Cardiac muscle cell (in vitro differentiated cells and primary cell): ENCODE measurements at places on chromosomes 13 and 19.

GRCh38 chr13:35474496-35475211, 1.8 kb downstream of the MAB21L1 start:
- peak; percentile 29 for DNase-seq

- peak; percentile 13 for DNase-seq
These were observed 4.3 kb downstream of the MYO9B start for GRCh38 chr19:17079710-17080439.

- no peak for DNase-seq
These were observed 5.8 kb downstream of the BCKDHA start for GRCh38 chr19:41403181-41403970.

DNA sequence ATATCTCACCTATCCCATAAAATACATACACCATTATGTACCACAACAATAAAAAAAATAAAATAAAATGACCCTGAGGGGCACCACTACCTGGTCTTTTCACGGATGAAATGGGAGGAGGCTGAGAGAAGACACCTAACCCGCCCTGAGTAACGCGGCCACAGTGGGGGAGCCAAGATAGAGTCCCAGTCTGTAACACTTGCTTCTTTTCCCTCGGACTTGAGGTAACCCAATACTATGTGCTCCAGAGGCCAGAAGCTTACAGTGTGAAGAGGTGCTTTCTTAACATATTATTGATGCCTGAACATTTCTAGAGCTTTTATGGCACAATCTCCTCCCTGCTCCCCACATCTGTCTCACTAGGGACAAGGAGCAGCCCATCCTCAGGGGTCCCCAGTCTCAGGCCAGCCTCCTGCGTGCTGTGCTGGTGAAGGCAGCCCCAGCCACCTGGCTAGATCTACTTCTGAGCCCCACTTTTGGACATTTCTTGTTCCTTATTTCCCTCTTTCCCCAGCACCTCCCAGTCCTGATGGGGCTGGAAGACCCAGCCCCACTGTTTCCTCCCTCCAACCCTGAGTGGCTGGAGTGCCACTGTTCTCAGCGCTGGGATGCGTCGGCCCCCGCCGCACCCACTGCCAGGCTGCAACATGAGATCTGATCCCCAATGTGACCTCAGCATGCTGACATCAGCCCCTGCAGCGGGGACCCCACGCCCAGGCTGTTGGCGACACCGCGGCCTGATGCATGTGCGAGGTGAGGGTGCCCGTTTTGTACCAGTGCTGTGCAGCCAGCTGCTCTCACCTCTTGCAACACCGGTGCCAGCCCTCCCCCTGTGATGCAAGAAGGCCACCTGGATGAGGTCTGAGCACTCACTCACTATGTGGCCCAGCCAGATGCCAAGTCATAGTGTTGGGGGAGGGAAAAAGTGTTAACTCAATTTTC, 143.3 kb downstream of the DCLK1 start:
- no peak for DNase-seq

DNA sequence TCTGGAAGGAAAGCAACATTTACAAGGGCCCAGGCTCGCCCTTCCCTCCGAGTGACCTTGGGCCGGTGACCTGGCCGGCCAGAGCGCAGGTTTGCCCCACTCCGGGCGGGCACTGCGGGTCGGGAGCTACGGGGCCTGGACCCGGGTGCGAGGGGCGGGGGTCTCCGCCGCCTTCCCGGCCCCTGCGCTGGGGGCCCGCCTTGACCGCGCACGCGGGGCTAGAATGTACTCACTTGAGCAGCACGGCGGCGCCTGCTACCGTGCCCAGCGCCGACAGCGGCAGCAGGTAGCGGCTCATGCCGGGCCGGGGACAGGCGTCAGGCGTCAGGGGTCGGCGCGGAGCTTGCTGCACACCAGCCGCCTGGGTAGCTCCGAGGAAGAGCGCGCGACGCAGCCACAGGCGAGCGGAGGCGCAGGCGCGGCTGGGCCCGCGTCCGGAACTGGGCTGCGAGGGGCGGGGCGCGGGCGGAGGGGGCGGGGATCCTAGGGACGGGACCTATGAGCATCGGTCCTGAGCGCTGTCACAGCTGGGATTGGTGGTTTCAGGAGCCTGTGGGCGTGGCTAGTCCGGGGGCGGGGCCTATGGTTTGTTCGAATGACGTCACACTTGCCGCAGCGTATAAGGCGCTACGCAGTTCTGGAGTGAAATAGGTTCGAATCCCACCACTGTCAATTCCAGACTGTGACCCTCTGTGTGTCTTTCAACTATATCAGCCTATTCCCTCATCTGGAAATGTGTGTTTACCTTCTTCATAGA, at the start of gene RDH13:
TSS of gene RDH13 (minus strand) at position 414 of the 757 bp plus-strand sequence. CDS start at position 298, 116 bp downstream.
- DNase-seq: peak; percentile 98

- no peak for DNase-seq
These were observed 1178.2 kb upstream of the PCDH20 start for GRCh38 chr13:62593804-62594203.

DNA sequence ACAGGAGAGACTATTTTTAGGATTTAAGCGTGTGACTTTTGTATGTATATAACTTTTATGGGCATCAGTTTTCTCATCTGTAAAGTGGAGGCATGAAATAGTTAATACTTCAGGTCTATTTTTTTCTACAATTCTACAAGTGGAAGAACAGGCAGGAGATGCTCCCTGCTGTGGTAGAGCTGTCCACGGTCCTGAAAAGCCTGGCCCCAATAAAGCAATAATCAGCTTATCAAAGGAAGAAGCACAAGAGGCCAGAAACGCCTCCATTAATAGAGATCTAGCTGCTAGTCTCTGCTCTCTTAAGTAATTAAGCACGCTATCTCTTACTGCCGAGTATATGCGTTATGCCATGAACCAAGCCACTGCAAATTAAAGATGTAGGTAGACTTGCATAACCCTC, 28.0 kb upstream of the WASF3 start:
- peak; percentile 74 for DNase-seq

- DNase-seq: no peak
These were observed 5.9 kb downstream of the PINLYP start for GRCh38 chr19:43581467-43581866.

GRCh38 chr13:107276936-107277335, 709.0 kb upstream of the ARGLU1 start:
- DNase-seq: no peak

- no peak for DNase-seq
These were observed 12.8 kb downstream of the ZNF791 start for GRCh38 chr19:12623361-12624031.

- DNase-seq: no peak
These were observed 1.6 kb upstream of the TPM4 start for GRCh38 chr19:16074488-16075365.

- DNase-seq: no peak
These were observed 5.4 kb upstream of the TMPRSS9 start for GRCh38 chr19:2354670-2355069.

DNA sequence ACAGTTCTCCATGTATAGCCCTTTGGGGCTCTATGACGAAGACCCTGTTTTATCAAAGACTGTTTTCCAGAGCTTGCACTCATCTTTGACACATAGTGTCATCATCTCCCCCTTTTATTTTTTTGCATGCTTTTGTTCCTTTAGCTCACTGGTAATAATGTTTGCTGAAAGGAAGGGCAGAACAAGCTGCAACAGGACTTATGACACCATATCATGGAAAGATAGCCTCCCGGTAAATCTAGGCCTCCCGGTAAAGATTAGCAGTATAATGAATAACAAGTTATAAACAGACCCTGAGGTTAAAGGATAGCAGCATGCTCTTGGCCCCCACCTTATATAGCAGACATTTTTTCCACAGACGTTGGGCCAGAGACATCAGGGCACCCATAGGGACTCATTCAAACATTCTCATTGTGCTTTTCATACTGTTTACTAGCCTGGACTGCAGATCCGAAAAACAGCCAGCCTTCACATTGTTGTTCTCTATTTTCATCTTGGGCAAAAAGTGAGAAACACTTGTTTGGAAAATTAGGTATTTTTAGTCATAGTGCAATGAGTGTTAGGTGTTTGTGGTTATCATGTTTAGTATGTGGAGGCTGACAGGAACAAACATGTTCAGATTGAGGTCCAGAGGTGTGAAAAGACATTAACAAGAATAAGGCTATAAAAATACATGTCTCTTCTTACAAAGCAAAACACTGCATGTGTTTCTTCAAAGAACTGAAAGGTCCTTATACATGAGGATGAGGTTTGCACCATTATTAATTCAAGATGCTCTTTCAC, 136.9 kb upstream of the SPRY2 start:
- DNase-seq: no peak

DNA sequence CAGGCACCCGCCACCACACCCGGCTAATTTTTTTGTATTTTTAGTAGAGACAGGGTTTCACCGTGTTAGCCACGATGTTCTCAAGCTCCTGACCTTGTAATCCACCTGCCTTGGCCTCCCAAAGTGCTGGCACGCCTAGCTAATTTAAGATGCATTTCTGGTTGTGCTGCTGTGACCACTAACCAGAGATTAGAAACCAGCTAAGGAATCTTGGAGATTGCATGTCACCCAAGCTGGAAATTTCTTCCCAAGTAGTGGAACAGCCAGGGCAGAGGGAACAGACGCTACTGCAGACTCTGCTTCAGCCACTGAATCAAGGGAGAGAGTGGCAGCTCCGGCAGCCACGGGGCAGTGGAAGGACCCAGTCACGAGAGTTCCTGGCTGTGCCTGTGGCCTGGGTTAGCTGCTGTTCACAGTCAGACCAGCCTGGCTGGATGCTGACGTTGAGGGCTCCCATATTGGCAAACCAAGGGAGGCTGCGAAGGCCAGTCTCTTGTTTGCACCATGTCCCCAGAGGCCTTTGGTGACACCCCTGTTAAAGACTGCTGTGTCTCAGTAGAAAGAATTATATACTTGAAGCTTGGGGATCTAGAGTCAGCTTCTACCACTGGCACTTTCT, 7.9 kb downstream of the TPM4 start:
- DNase-seq: no peak

GRCh38 chr19:37966211-37966661, 59.2 kb downstream of the SIPA1L3 start:
- no peak for DNase-seq

GRCh38 chr13:110471156-110471832, 90.2 kb downstream of the RAB20 start:
- DNase-seq: no peak

GRCh38 chr13:43785650-43786471, 911 bp downstream of the ENOX1 start:
- DNase-seq: peak; percentile 82

DNA sequence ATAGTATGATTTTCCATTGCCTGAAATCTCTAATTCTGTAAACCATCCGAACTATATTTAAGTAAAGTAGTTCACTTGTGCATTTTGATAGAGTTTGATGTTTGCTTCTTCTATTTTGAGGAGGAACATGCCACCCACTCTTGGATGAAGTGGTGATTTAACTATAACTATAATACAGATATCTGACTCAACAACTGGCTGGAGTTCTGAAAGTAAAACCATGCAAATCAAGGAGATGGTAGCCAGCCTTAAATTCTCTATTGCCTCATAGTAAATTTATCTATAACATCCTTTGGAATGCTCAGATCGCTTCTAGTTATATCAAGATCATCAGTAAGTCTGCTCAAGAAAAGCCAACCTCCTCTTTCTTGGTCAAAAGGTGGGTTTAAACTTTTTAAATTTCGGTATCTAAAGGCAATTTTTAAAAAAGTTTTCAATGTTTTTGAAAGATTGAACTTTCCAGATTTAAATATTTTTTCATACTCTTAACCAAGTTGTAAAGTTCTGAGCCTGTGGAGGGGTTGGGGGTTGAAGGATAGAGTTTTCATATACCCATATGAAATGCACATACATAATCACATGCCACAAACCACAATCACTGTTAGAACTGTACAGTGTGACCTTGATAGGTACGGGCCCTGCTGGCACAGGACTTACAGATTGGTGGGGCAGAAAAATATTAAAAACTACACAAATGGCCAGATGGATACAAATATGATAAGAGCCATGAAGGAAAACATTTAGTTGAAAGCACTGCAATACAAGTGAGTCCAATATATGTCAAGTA, 90.5 kb upstream of the RFC3 start:
- DNase-seq: no peak

DNA sequence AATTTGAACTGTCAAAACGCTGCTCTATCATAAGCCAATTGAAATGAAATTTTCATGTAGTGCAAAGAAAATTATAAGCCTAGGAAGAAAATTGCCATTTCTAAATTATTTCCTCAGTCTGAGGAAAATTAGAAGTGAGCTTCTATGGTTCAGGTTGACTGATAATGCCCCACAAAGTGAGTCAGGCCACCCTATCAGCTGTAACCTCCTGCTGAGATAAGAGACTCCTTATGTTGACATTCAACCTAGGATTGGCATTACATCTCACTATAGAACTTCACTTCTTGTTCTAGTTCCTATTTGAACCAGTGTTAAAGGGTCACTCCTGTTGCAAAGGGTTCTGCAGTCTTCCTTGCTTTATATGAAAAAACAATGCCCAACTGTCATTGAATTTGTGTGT, 32.6 kb upstream of the RFC3 start:
- DNase-seq: no peak

DNA sequence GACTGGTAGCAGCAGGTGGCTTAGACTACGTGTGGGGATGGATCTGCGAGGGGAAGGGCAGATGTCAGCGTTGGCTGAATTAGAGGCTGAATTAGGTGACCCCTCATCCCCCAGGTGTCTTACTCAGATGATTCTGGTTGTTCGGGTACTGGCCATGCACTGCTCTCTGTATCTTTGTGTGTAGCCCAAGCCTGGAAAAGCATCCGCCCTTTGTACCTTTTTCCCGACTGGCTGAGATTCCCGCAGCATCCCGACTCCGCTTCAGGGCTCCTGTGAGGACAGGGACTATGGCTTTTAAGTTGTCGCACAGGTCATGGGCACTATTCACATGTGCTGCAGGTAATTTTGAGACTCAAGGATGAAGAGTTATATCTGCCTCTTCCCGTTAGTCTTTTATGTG, 7.2 kb downstream of the TFDP1 start:
- no peak for DNase-seq

DNA sequence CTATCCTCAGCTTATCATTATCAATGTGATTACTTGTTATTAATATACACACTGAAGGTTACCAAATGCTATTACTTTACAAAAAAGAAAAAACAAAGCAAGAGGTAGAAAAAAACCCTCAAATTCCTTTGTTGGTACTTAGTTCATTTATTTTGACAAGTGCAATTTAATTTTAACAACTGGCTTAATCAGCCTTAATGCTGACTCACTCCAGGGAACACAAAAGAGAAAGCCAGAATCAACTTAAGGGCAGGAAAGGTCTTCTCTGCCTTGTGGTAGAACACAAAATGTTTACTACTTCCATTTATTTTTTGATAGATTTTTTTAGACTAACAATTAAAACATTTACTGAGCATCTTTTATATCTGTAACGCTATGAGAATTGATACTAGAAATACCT, 417.1 kb downstream of the PCDH17 start:
- no peak for DNase-seq

- no peak for DNase-seq
These were observed 4.9 kb upstream of the HTR2A start for GRCh38 chr13:46901721-46902120.
